ENCODE measurements at places on chromosomes 5 and 9.

DNA sequence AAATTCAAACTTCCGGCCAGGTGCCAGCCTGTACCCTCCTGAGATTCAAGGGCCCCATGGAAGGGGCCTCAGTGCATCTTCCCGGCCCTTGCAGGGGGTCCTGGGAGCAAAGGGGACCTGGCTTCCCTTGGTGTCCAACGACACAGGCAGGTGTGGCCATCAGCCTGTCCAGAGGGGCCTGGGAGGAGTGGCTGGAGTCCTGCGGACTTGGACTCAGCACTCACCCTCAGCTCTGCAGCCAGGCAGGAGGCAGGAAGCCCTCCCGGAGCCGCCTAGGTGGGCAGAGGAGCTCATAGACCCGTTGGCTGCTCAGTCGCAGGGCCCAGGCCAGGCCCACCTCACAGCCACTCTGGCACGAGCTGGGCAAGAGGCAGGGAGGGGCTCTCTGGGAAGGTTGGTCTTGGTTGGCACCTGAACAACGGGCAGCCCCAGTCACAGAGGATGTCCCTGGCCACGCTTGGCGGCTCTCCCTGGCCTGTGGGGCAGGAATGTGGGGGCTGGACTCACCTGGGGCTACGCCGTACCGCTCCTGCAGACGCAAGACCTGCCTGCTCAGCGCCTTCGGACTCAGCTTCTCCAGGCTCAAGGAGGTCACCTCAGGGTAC is 53.8 kb upstream of the NRARP start:
- DNase-seq: no peak

DNA sequence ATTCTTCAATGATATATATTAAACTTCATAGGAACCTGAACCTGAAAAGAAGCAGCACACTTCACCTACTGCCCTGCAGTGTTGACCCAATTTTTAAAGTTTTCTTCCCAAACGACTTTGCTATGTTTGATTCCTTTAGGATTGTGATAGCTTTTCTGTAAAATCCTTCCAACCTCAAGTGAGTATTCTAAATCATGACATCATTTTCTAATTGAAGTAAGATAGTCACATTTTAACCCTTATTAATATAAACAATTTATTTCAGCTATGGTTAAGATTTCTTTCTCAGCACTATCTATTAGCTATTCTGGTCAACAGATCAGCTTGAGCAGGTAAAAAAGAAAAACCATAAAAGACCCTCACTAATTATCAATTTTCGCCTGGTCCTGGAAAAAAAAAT is 162.0 kb downstream of the SMARCA2 start:
- DNase-seq: no peak

DNA sequence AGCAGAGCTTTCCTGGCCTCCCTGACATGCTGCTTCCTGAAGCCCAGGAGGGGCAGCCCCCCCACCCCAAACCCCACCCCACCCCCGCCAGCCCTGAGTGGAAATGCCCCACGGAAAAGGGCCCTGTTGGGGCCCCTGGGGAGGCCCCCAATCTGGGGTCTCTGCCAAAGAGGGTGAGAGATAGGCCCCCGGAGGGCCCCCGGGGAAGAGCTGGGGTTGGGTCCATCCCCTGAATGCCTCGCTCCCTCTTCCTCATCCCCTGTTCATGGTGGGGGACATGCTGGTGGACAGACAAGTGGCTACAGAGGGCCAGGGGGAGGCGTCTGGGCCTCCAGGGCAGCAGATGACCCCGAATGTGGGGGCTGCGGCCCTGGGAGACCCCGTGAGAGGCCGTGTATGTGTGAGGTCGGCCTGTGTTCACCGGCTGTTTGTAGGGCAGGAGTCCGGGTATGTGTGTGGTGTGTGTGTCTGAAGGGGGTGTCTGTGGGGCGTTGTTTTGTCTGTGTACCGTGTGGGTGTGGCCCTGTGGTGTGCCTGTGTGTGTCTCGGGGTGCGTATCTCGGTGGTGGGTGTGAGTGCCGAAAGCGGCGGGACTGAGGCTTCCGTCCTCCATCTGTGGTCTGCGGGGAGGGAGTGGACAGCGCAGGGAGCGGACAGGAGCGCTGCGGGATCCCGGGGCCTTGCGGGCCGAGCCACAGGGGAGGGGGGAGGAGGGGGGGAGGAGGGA is 11.3 kb downstream of the C9orf50 start:
- peak; percentile 52 for DNase-seq

GRCh38 chr5:43202380-43202779 is 10.4 kb downstream of the NIM1K start:
- DNase-seq: no peak

- DNase-seq: no peak
Observed at GRCh38 chr5:88669371-88670050, 213.5 kb downstream of the MEF2C start.

GRCh38 chr5:139850423-139851016 is 54.9 kb downstream of the PSD2 start:
- no peak for DNase-seq

GRCh38 chr9:126128494-126129142 is 198.0 kb upstream of the MVB12B start:
- DNase-seq: no peak

- no peak for DNase-seq
Observed at GRCh38 chr5:180214870-180215770, 6.1 kb upstream of the RASGEF1C start.

DNA sequence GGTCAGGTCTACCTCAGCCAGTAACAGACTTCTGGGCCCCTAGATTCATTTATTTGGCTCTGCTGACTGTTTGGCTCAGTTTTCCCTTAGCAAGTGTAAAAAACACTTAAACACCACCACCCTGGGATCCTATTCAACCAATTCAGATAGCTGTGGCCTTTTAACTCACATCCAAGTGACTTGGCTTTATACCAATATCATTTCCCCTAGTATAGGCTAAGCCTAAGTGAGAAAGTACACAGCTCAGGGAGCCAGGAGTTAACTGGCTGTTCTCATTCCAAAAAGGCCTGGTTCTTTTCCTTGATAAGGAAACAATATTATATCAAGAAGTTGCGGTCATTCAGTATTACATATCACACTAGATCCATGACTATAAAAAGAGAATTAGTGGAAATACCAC is 163.5 kb downstream of the ARL15 start:
- DNase-seq: no peak

- DNase-seq: no peak
Observed at GRCh38 chr5:143432658-143433239, 29.3 kb upstream of the NR3C1 start.

DNA sequence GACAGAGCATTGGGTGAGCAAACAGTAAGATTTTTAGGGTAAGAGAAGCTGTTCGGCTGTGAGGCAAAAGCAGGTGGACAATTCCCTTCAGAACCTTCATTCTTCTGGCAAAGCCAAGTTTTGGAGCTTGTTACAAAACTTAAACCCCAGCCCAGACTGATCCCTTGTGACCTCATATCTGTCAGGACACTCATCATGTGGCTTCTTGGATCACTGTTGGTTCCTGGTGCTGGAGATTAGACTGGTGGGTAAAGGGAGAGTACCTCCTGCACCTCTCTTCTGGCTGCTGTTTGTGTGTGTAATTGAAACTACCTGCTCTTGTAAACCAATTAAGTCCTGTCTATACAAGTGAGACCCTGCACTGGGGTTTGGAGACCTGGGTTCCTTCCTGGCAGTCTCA is 21.0 kb downstream of the LARP1 start:
- DNase-seq: no peak

- peak; percentile 11 for DNase-seq
Observed at GRCh38 chr5:133612249-133612860, at the start of gene FSTL4. FSTL4 (minus strand) TSS chr5:133612541.

GRCh38 chr9:134111064-134111463 is 24.8 kb upstream of the WDR5 start:
- DNase-seq: peak; percentile 25

GRCh38 chr5:145531038-145531734 is 304.0 kb downstream of the PRELID2 start:
- DNase-seq: no peak

DNA sequence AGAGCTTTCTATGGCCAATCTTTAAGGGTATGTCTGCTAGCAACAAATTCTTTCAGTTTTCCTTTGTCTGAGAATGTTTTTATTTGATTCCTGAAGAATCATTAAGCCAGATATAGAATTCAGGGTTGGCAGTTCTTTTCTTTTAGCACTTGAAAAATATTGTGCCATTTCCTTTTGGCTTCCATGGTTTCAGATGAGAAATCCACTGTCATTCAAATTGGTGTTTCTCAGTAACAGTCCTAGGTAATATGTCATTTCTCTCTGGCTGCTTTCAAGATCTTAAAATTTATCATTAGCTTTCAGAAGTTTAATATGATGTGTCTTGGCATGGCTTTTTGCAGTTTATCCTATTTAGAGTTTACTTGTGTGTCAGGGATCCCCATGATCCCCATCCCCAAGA is 67.7 kb downstream of the TEX10 start:
- no peak for DNase-seq

Measured in GM12865 (cell line).